ENCODE measurements at places on chromosomes 16 and 17. TPM values are rescaled to one million over a fixed set of nuclear protein-coding genes. Genes with fewer than 3 reads are reported as not detected.

- no peak for DNase-seq
Measured at GRCh38 chr16:67552476-67552875, 9.8 kb upstream of the CTCF start.

The COQ7 gene
- 19.5 TPM for total RNA-seq

The DLX3 gene
- total RNA-seq: not detected

The CCL23 gene
- not detected for total RNA-seq

DNA sequence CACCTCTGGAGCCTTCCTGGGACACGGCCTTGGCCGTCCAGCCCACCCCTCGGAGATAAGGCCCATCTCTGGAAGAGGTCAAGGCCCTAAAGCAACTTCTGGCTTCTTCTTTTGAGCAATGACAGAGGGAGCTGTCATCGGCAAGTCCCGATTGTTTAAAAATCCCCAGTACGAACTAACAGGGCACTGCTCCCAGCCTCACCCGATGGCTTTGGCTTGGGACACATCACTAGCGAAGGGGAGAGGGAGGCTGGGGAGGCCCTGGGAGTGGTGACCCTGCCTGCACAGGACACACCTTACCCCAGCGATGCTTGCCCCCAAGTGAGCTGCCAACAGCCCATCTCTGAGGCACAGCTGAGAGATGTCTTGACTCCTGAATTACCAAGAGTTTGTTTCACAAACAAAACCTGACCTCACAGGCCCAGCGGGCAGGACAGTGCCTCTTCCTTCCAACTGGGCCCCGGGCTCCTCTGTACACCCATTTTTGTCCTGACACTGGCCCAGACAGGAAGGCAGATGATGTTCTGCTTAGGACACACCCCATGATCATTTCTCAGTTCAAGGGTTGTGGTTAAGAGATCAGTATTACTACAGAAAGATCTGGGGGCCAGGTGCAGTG, 4.8 kb downstream of the SYNGR2 start:
- no peak for DNase-seq

- DNase-seq: no peak
Measured at GRCh38 chr16:8047736-8048135, 542.6 kb downstream of the TMEM114 start.

DNA sequence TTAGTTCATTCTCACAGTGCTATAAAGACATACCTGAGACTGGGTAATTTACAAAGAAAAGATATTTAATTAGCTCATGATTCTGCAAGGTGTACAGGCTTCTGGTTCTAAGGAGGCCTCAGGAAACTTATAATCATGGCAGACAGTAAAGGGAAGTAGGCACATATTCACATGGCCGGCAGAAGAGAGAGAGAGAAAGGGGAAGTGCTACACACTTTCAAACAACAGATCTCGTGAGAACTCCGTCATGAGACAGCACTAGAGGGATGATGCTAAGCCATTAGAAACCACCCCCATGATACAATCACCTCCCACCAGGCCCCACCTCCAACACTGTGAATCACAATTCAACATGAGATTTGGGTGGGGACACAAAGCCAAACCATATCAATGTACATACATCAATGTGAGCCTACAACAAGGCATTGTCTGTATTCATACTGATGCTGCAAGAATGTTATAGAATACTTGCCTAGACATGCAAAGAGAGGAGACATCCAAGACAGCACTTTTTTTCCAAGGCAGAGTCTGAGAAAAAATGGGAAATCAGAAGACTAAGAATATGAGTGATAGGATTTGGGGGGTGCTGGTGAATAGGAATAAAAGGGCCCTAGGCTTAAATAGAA, 114.8 kb upstream of the XYLT1 start:
- peak; percentile 12 for DNase-seq

- no peak for DNase-seq
Measured at GRCh38 chr17:45905814-45906213, 11.5 kb downstream of the MAPT start.

DNA sequence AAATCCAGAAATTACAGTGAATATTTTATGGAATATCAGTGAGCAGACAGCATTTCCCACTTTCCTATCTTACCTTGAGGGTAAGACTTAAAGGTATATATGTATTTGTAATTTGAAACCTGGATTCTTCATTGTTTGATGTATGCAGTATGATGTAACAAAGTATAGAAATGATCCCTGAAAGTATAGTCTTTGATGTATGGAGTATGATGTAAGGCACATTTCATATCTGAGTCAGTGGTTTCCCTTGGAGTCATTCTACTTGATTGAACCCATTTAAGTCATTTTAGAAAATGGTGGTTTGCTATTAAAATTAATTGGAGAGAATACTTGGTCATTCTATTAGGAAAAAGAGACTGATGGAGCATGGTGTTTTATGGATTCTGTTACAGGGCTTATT, 10.1 kb downstream of the AMZ2 start:
- peak; percentile 45 for DNase-seq
